GM23248 (cell line): ENCODE measurements at places on chromosomes 11 and 22. TPM values are rescaled to one million over a fixed set of nuclear protein-coding genes. Genes with fewer than 3 reads are reported as not detected.

BIRC2 gene
- 73.7 and 104 TPM in 2 replicates for total RNA-seq

RGL4 gene
- not detected in 2 replicates for total RNA-seq

MLC1 gene
- not detected in 2 replicates for total RNA-seq

PARVG gene
- not detected in 2 replicates for total RNA-seq

ENTHD1 gene
- total RNA-seq, result not detected in 2 replicates

RAB3IL1 gene
- 6.6 and 7.5 TPM in 2 replicates for total RNA-seq

TREH gene
- not detected in 2 replicates for total RNA-seq

INS gene
- total RNA-seq, result not detected in 2 replicates

OR2AG2 gene
- total RNA-seq, result 0.22 and 0.25 TPM in 2 replicates

SYNGR1 gene
- total RNA-seq, result 5.2 and 6.1 TPM in 2 replicates

GLYAT gene
- not detected in 2 replicates for total RNA-seq

ZFP91 gene
- 58.8 and 59.0 TPM in 2 replicates for total RNA-seq

SEC14L6 gene
- total RNA-seq, result not detected in 2 replicates

PHOX2A gene
- not detected in 2 replicates for total RNA-seq

TTC36 gene
- total RNA-seq, result 1.1 TPM in 1 of 2 replicates, not detected in the other

ANKK1 gene
- total RNA-seq, result not detected in 2 replicates

ADM2 gene
- 11.4 and 15.2 TPM in 2 replicates for total RNA-seq

MUC15 gene
- not detected in 2 replicates for total RNA-seq

RTN4R gene
- total RNA-seq, result 1.4 TPM in 1 of 2 replicates, not detected in the other

MIAT gene
- total RNA-seq, result 0.43 and 0.63 TPM in 2 replicates

GPHA2 gene
- total RNA-seq, result not detected in 2 replicates

SLC22A12 gene
- total RNA-seq, result not detected in 2 replicates

DCHS1 gene
- total RNA-seq, result 5.8 and 6.4 TPM in 2 replicates

TIMP3 gene
- 1,244 and 1,254 TPM in 2 replicates for total RNA-seq

GTSE1 gene
- total RNA-seq, result 4.6 and 6.1 TPM in 2 replicates

ALDH3B1 gene
- total RNA-seq, result 63.9 and 70.7 TPM in 2 replicates

FSHB gene
- not detected in 2 replicates for total RNA-seq

MRGPRX4 gene
- not detected in 2 replicates for total RNA-seq

CECR2 gene
- not detected in 2 replicates for total RNA-seq

HEPHL1 gene
- total RNA-seq, result not detected in 2 replicates

CHRM4 gene
- not detected in 2 replicates for total RNA-seq

KRTAP5-7 gene
- not detected in 2 replicates for total RNA-seq

ARHGEF17 gene
- total RNA-seq, result 23.5 and 24.2 TPM in 2 replicates

RELT gene
- 7.1 and 8.2 TPM in 2 replicates for total RNA-seq

TESMIN gene
- total RNA-seq, result 0.13 TPM in 1 of 2 replicates, not detected in the other

TIGD3 gene
- not detected in 2 replicates for total RNA-seq

AGBL2 gene
- total RNA-seq, result 0.63 and 2.7 TPM in 2 replicates

NAV2 gene
- total RNA-seq, result 11.9 and 12.0 TPM in 2 replicates

PTPRCAP gene
- total RNA-seq, result not detected in 2 replicates

MN1 gene
- 24.8 and 25.9 TPM in 2 replicates for total RNA-seq

USH1C gene
- total RNA-seq, result not detected in 2 replicates

NPTXR gene
- 2.7 and 4.2 TPM in 2 replicates for total RNA-seq

NLRP14 gene
- total RNA-seq, result not detected in 2 replicates
